CD4-positive, alpha-beta memory T cell (primary cell): ENCODE measurements at places on chromosomes 4 and X.

GRCh38 chr4:77501240-77501639 is 104.4 kb upstream of the CXCL13 start:
- DNase-seq = no peak

DNA sequence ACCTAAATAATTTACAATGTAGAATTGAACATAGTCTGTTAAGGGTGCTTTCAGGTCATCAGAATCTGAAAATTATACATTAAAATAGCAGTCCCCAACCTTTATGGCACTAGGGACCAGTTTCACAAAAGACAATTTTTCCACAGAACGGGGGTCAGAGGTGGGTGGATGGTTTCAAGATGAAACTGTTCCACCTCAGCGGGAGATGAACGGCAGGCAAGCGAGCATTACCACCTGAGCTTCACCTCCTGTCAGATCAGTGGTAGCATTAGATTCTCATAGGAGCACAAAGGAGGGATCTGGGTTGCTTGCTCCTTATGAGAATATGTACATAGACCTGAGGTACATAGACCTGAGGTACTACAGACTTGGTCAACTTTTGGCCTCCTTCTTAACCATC is 29.0 kb downstream of the LRBA start:
- DNase-seq = no peak

DNA sequence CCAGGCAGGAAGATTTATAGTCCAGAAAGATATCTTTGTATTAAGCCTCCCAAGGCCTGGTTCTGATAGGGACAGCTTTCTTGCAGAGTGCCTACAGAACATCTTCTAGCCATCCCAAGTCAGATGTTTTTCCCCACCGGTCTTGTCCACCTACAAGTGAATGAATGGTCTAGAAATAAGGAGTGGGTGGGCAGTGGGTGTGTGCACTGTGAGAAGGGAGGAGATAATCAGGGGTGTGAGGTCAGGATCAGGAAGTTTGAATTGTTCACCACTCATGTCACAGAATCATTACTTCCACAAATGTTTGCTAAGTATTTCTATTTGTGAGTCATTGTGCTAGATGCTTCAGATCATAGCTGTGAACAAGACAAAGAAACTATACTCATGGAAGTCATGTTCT is 332.6 kb downstream of the NKX6-1 start:
- no peak for DNase-seq

- no peak for DNase-seq
Observed at GRCh38 chr4:120683897-120684540, 238.5 kb downstream of the PRDM5 start.

GRCh38 chrX:108297290-108297689 is 140.9 kb downstream of the COL4A6 start:
- no peak for DNase-seq
